Activated CD4-positive, alpha-beta T cell treated with anti-CD3 and anti-CD28 coated beads for 48 hours (primary cell): ENCODE measurements at places on chromosomes 2 and 18.

GRCh38 chr18:77177009-77177408 lies 44.4 kb upstream of the MBP start:
- DNase-seq = no peak

DNA sequence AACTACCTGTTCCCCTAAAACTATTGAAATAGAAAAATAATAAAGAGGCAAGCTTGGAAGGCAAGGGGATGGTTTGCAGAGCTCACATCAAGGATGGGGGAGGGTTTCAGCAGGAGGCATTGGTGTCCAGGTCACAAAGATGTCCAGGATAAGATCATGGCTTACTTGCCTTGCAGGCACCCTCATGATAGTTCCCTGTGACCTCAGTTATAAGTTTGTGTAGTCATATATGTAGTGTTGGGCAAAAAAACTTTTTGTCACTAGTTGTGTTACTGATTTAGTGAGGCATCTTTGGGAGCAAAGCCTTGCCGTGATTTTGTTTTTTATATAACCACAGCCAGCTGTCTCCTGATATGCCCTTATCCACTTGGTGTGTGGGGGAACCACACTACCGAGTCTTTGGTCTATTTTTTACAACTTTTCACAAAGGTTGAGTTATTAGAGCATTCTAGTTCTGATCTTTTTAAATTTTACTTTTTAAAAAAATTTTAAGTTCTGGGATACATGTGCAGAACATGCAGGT lies 53.3 kb downstream of the IL1R2 start:
- DNase-seq = no peak

- no peak for DNase-seq
Observed at GRCh38 chr2:116057538-116057937, 1615.1 kb downstream of the DPP10 start.

DNA sequence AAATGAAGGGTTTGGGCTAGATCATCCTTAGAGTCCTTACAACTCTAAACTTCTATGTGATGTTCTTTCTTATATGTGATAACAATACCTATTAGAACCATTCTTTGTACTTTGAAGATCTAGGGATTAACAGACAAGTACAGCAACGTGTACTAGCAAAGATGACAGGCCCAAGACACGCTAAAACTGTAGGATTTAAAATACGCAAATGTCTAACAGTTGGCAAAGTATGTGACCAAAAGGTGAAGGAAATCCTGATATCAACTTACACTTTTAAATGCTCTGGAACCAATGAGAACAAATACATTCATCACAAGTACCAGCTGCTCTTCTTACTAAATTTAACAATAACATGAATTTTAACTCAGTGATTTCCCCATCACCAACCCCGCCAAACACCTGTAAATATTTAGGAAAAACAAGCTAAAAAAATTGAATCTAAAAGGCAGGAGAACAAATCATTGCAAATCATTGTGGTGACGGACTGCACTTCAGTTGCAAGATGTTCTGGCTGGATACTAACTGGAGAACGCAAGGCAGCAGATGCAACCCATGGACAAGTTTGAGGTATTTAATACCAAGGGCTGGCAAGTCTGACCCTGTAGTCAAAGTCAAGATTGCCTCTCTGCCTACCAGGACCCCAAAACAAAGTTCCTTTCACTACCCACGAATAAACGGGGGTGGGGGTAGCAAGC lies 1.4 kb downstream of the ANKRD44 start:
- DNase-seq = no peak

- DNase-seq = no peak
Observed at GRCh38 chr2:85175369-85176299, 42.4 kb downstream of the TCF7L1 start.

DNA sequence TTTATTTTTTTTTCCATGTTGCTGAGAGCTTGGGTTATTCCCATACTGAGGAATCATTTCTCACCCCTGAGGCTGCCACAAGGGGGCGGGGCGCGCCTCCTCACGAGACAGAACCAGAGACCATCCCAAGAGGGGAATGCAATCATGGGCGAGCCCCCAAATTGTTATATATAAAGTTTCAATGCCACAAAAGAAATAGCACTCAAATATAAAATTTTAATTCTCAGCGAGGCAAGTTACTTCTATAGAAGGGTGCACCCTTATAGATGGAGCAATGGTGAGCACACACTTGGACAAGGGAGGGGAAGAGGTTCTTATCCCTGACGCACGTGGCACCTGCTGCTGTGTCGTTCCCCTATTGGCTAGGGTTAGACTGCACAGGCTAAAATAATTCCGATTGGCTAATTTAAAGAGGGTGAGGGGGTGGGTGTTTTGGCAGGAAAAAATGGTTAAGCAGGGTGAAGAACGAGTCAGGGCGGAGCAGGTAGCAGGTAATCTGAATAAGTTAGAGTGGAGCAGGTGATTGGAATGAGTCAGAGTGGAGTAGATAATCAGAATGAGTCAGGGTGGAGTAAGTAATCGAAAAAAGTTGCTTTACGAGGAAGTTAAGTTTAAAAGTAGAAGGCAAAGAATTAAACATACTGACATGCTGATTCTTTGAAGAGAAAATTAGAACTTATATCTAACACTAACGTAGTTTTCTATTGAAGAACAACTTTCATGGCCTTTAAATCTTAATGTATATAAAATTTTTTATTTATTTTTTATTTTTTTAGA lies 177.5 kb downstream of the MTCL1 start:
- DNase-seq = peak; percentile 23

DNA sequence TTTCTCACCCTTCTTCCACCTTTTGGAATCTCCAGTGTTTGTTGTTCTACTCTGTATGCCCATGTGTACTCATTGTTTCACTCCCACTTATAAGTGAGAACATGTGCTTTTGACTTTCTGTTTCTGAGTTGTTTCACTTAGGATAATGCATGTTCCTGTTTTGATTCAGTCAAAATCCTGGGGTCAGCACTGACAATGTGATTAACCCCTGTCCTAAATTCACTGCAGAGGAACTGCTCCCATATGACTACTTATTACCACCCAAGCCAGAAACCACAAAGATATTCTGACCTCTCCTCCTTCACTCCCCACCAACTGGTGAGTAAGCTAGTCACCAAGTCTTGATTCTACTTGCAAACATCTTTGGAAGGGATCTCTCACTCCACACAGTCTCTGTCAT lies 251.4 kb upstream of the TCF4 start:
- no peak for DNase-seq

- DNase-seq = no peak
Observed at GRCh38 chr2:49371128-49371701, 216.9 kb upstream of the FSHR start.

- no peak for DNase-seq
Observed at GRCh38 chr2:47218066-47218581, 63.0 kb upstream of the STPG4 start.

- peak; percentile 41 for DNase-seq
Observed at GRCh38 chr2:74528600-74529356, 728 bp downstream of the AUP1 start.

DNA sequence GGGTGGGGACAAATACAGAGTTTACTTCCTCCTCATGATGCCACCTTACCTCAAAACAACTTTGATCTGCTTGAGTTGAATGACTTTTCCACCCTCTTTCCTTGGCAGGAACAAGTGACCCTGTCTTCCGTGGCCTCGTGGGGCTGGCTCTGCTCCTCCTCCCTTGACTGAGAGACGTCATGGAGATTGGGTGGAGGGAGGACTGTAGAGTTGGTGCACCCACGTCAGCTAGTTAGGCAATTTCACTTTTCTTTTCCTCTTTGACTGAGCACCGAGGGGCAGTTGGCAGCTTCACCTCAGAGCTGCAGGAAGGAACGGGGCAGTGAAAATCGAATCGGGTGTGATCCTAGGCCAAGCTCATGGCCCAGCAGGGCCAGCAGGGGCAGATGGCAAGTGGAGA lies at the start of gene SP140:
SP140 (plus strand) TSS at position 251 of the 400 bp plus-strand sequence; CDS start at position 360, 109 bp downstream.
- DNase-seq = peak; percentile 85

- no peak for DNase-seq
Observed at GRCh38 chr2:73253901-73254300, 19.8 kb downstream of the CCT7 start.

DNA sequence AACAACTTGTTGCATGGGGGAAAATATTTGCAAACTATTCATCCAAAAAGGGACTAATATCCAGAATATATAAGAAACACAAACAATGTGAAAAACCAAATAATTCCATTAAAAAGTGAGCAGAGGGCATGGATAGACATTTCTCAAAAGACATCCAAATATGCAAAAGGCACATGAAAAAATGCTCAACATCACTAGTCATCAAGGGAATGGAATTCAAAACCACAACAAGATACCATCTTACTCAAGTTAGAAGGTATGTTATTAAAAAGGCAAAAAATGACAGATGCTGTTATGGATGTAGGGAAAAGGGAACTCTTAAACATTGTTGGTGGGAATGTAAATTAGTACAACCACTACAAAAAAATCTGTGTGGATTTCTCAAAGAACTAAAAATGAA lies 396.5 kb downstream of the CCDC85A start:
- DNase-seq = no peak

DNA sequence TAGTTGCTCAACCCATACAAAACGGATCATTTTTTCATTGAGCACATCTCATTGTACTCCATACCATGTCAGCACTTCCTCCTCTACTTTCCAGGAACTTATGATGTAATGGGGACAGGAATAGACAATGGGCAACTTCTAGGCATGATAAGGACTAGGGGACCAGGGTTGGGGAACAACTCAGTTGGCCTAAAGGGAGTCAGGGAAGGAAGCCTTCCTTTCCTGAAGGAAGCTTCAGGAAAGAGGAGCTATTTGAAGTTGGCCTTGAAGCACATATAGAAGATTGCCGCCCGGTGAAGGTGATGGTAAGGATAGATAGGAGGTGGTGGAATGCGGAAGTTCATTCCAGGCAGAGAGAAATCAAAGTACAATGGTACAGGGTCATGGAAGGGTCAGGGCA lies 283.9 kb downstream of the SLC8A1 start:
- DNase-seq = no peak

DNA sequence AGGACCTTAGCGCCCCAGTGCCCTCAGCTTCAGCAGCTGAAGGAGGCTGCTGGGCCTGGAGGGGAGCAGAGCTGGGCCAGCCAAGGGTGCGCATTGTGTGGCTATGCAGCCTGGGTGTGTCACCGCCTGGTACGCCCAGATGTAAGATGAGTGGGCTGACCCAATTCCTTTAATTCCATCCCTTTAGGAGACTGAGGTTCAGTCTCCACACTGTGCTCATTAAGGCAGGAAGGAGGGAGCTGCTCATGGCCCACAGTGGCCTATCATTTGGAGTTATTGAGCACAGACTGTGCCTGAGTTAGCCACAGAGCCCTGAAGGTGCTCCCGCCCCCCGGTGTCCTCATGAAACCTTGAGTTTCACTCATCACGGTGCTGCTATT lies 194.1 kb upstream of the GLI2 start:
- no peak for DNase-seq

GRCh38 chr18:51051105-51051712 lies 21.2 kb downstream of the SMAD4 start:
- no peak for DNase-seq

DNA sequence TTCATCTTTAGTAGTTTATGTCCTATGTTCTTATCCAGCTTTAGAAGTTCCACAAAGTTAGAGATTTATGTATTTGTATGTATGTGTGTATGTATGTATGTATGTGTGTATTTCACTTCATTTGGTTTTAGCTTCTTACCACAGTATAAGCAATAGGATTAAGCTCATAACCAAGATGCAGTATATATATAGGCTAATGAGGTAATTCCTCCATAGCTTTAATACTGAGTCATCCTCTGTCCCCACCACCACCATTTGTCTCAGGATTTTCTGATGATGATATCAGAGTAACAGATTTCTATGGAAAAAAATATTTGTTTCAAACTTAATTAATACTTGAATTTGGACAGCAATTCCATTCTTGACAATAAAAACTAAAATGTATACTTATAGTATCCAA lies 159.2 kb downstream of the SOX11 start:
- DNase-seq = no peak

- no peak for DNase-seq
Observed at GRCh38 chr2:102116630-102117471, 25.7 kb upstream of the IL1R1 start.
